ENCODE measurements at places on chromosomes 5 and 9.
A peak's percentile ranks its signal among the peaks of the same experiment; 100 is the strongest.

DNA sequence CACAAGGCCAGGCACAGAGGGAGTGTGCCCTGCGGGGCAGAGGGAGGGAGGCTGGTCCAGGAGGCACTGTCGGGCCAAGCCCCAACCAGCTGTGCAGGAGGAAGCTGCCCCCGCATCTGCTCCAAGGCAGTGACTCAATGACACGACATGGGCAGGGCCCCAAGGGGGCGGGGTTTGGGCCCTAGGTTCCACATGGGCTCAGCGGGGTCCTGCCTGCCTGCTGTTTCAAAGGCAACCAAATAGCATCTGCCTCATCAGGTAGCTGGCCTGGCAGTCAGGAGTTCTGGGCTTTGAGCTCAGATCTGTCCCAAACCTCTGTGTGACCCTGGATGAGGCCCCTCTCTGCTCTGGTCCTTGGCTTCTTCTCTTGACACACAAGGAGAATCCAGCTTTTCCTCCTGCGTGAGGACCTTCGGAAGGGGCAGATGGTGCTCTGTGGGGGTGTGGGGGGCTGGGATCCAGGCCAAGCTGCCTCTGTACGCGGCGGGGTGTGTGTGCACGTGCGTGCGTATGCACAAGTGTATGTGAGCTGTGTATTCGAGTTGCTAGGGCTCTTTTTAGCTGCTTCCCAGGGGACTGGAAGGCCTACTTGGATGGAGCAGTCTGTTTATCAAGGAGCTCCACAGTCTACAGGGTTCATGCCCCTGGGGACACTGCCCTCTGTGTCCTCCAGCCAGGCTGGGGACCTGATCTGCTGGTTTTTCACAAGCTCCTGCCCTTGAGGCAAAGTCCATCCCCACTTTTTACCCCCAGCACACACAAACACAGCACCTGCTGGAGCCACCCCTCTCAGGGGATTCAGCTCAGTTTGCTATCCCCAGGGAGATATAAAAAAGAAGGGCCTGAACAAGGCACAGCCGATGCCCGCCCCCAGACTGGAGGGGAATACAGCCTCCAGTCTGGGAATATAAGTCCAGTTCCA, 138.9 kb downstream of the RGS3 start:
- H3K27ac ChIP-seq, result peak overlapping the region; percentile 27
- H3K36me3 ChIP-seq, result no peaks in the 10 kb centered on the region
- no peaks in the 10 kb centered on the region for H3K27me3 ChIP-seq

DNA sequence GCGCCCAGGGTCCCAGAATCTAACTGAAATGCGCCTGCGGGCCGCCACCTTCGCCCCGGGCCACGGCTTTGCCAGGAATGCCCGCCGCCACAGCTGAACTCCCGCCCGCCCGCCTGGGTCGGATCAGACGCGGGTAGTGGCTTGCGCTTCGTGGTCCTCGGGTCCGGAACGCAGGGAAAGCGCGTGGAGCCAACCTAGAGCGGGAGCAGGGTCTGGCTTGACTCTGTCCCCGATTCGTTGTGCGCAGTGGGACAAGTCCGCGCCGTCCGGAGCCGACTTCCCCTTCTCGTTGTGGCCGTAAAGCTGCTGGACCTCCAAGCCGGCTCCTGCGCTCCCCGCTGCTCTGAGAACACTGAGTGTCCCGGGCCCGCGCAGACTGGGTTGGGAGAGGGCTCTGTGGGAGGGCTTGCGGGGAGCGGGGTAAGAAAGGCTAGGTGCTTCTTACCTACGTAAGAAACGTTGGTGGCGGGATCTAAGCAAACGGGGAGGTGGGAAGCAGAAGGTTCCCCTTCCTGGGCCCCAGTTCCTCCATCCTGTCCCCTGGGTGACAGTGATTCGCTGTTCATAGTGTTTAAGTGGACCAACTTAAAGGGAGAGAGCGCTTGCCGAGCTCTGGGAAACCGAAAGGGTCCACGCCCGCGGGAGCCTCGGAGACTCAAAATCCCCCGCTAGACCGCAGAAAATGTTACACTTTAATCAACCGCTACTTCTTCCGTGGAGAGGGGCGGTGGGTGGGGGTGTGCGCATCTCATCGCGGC, 4.4 kb upstream of the FOXE1 start:
- no peak for DNase-seq
- H3K36me3 ChIP-seq, result no peaks in the 10 kb centered on the region
- no peak overlapping the region for H3K27ac ChIP-seq

- H3K27ac ChIP-seq, result no peak overlapping the region
- H3K4me3 ChIP-seq, result no peak overlapping the region
- no peaks in the 10 kb centered on the region for H3K36me3 ChIP-seq
Observed at GRCh38 chr9:34552986-34553385, 30.2 kb upstream of the ENHO start.

DNA sequence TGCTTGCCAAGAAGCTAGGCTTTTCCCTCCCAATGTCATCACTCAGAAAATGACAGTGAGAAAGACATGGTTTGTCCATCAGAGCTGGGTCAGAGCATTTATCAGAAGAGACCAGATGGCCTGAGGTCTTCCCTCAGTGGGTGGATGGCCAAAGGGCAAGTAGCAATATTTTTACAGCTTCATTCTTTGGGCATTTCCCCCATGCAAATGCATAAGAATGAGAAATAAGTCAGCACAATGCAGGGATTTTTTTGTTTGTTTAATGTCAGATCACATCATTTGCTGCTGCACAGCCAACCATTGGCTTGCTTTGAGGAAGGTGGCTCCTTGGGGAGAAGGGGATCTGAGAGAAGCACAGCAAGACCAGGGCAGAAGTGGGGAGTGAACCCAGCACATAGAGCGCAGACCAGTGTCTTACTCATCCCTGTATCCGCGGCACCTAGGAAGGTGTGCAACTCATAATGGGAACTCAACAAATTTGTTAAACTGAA, 209.6 kb downstream of the SEMA6A start:
- peaks cover 16% of the 10 kb centered on the region for H3K4me1 ChIP-seq
- no peaks in the 10 kb centered on the region for H3K27me3 ChIP-seq
- no peak for DNase-seq
- no peak overlapping the region for H3K27ac ChIP-seq
- no peak overlapping the region for H3K4me3 ChIP-seq

GRCh38 chr5:6730407-6730806, 17.2 kb downstream of the TENT4A start:
- H3K27ac ChIP-seq, result no peak overlapping the region
- no peaks in the 10 kb centered on the region for H3K36me3 ChIP-seq
- peaks cover 30% of the 10 kb centered on the region for H3K4me1 ChIP-seq
- DNase-seq, result no peak
- no peaks in the 10 kb centered on the region for H3K27me3 ChIP-seq

- H3K27ac ChIP-seq, result no peak overlapping the region
- H3K27me3 ChIP-seq, result peaks cover 60% of the 10 kb centered on the region
- H3K36me3 ChIP-seq, result no peaks in the 10 kb centered on the region
- H3K4me1 ChIP-seq, result peaks cover 48% of the 10 kb centered on the region
- H3K4me3 ChIP-seq, result peak overlapping the region; percentile 80
Observed at GRCh38 chr5:169299191-169299662, 1.7 kb downstream of the SLIT3 start.

- peaks cover 42% of the 10 kb centered on the region for H3K4me1 ChIP-seq
- no peaks in the 10 kb centered on the region for H3K36me3 ChIP-seq
- H3K27ac ChIP-seq, result no peak overlapping the region
- no peak overlapping the region for H3K4me3 ChIP-seq
- DNase-seq, result no peak
Observed at GRCh38 chr5:93189707-93190120, 391.3 kb downstream of the NR2F1-AS1 start.

GRCh38 chr9:77848897-77849296, 182.7 kb downstream of the GNAQ start:
- H3K4me3 ChIP-seq, result no peak overlapping the region
- H3K27me3 ChIP-seq, result no peaks in the 10 kb centered on the region
- no peak for DNase-seq
- no peak overlapping the region for H3K27ac ChIP-seq

GRCh38 chr5:2634399-2635176, 116.9 kb downstream of the IRX2 start:
- peaks cover 12% of the 10 kb centered on the region for H3K4me1 ChIP-seq
- no peaks in the 10 kb centered on the region for H3K36me3 ChIP-seq
- H3K27ac ChIP-seq, result no peak overlapping the region
- H3K4me3 ChIP-seq, result no peak overlapping the region
- H3K27me3 ChIP-seq, result peaks cover 62% of the 10 kb centered on the region

DNA sequence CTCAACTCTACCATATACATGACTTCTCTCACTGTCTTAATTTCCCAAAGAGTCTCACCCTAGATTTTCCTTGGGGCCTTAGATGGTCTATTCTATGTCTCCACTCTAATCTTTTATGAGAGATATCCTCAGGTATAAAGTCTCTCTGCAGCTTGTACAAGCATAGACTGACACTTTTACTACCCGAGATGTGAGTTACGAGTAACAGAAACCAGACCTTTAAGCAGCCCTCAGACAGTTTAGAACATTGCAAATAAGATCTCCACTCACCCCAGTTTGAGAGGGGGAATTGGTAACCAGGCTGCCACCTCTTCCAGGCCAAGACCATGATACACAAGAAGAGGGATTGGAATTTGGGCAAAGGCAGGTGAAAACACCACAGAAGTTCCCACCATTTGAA, 542.5 kb downstream of the TLE4 start:
- no peaks in the 10 kb centered on the region for H3K27me3 ChIP-seq
- no peak overlapping the region for H3K27ac ChIP-seq
- no peak overlapping the region for H3K4me3 ChIP-seq
- no peak for DNase-seq
- H3K4me1 ChIP-seq, result no peaks in the 10 kb centered on the region

DNA sequence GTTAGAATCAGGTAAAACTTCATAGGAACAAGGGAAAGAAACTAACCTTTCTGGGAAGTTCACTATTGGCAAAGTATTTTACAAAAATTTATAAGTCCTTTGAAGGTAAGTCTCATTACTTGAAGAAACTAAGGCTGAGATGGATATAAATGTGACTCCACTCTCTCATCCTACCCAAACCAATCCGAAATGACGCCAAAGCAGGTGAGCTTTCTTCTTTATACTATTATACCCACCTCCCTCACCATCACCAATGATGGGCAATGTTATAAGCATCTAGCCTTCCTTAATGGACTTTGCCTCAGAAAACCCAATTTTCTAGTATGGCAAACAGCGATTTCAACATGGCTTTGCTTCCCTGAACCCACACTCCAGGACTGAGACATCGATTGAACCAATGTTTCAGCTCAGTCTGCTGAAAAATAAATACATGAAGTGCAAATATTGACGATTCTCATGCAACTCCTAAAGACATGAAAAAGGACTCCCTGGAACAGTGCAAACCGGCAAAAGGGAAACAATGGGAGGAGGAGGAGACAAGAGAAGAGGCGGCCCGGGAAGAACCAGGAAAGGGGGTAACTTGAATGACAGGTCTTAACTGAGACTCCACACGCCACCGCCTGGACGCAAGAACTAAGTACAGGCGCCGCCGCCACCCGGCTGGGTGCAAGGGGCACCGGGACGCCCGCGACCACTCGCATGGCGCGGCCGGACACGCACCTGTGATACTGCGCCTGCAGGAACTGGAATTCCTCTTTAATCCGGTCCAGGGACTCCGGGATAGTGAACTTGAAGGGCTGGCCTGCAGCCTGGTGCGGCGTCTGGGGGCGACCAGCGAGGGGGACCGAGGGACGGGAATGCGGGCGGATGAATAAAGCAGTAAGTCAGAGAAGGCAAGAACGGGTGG, 2.5 kb downstream of the TLE1 start:
- DNase-seq, result peak; percentile 76
- H3K27me3 ChIP-seq, result no peaks in the 10 kb centered on the region
- peaks cover 16% of the 10 kb centered on the region for H3K4me1 ChIP-seq
- peak overlapping the region; percentile 97 for H3K27ac ChIP-seq

DNA sequence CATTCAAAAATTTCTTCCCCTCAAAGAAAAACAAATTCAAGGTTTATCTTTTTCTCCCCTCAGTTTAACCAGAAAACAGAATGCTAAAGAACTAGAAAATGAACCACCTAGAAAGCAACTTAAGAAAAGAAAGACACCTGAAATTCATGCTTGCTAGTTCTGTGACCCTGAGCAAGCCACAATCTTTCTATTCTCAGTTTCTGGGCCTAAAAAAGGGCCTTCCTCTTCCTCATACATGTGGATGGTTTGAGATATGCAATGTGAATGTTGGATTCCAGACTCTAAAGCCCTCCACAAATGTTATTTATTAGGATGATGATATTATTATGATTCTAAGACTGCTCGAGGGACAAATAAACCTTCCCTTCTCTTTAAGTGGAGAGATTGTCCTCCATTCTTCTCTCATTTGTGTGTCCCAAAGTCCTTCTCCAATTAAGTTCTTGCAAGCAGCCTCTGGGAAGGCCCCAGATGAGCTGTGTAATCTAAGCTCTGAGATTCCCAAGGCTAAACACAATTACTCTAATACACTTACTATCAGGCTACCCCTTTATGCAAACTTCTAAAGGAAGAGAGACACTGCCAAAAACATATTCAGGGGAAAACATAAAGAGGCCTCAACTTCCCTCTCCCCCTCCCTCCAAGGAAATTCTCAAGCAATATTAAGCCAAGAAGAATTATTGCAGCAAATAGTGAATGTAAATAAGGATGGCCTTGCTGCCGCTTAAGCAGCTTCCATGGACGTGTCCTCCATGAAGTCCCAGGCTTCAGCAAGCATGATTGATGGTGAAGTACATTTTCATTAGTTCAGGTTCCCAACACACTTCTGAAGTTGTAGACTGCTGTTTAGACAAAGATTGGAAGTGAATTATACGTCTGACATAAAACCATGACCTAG, 80.2 kb downstream of the PRKACG start:
- H3K36me3 ChIP-seq, result peaks cover 2% of the 10 kb centered on the region
- H3K4me3 ChIP-seq, result no peak overlapping the region
- peaks cover 5% of the 10 kb centered on the region for H3K27me3 ChIP-seq

GRCh38 chr9:136980669-136981478, 1.9 kb upstream of the LCNL1 start:
- peaks cover 10% of the 10 kb centered on the region for H3K27me3 ChIP-seq
- H3K4me1 ChIP-seq, result peaks cover 2% of the 10 kb centered on the region
- H3K27ac ChIP-seq, result no peak overlapping the region
- no peaks in the 10 kb centered on the region for H3K36me3 ChIP-seq

DNA sequence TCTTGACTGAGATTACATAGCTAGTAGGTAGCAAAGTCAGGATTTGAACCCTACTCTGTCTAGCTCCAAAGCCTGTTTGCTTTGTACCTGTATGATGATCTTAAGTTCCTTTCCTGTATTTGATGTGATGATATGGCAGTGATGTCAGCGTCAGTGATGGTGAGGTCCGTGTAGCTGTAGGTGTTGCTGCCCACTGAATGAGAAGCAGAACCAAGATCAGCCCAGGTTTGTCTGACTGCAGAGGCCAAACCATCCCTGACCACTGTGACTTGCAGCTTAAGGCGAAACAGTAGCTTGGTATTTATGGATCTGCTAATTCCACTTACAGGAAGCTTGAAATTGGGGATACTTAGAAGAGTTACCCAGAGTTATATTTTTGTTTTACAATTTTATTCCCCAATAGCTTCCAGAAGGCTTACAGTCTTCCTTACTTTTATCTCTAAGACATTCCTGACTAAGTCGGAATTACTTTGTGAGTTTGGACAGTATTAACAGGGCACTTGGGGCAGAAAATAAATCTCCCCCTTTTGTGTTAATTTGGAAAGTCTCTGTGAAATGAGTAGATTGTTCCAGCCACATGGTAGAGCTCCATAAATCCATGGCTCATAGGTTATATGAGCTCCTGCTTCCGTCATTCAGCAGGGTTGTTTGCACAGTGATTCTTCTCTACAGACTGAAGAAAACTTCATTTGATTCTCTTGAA, 273.4 kb downstream of the NR3C1 start:
- peaks cover 11% of the 10 kb centered on the region for H3K27me3 ChIP-seq
- no peak for DNase-seq
- H3K4me1 ChIP-seq, result peaks cover 35% of the 10 kb centered on the region
- no peak overlapping the region for H3K27ac ChIP-seq
- H3K4me3 ChIP-seq, result no peak overlapping the region

GRCh38 chr5:134275822-134276221, 49.9 kb upstream of the PPP2CA start:
- H3K4me3 ChIP-seq, result no peak overlapping the region
- DNase-seq, result no peak
- H3K27ac ChIP-seq, result no peak overlapping the region
